ENCODE measurements at places on chromosomes 3 and 15.
A peak's percentile ranks its signal among the peaks of the same experiment; 100 is the strongest.

DNA sequence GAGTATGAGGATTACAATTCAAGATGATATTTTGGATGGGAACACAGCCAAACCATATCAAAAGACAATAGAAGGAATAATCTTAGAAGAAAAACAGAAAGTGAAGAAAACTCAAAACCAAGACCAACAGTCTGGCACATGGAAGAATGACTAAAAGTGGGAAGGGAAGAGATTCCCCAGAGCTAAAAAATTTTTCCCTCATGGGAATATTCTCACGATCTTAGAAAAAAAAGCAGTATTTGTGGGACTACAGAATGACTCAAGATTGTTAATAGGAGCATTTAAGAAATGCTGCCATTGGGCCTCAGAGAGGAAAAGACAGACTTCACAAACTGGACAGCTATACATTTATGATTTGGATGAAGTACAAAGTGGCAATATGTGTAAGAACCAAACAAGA is 18.3 kb downstream of the OSTN start:
- DNase-seq, result no peak

- no peak for DNase-seq
Measured at GRCh38 chr15:79657722-79658121, 225.6 kb downstream of the MINAR1 start.

GRCh38 chr15:47334805-47335535 is 382.3 kb upstream of the SEMA6D start:
- no peak for DNase-seq

DNA sequence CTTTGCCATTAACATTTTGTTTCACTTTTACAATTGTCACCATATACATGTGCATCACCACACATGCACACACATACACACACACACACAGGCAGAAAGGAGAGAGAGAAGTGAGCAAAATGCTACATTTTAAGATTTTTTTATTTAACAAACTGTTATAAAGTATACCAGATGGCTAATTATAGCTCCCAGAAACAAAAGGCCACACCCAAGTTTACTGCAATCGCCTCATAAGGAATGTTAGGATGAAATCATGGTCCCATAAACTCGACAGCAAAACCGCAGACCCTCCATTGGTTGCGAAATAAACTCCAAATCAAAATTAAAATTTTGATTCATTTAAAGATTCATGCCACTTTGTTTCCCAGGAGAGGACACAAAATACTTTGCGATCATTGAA is 16.1 kb upstream of the C15orf61 start:
- DNase-seq, result no peak

GRCh38 chr15:49718234-49718633 is 97.4 kb downstream of the DTWD1 start:
- no peak for DNase-seq

DNA sequence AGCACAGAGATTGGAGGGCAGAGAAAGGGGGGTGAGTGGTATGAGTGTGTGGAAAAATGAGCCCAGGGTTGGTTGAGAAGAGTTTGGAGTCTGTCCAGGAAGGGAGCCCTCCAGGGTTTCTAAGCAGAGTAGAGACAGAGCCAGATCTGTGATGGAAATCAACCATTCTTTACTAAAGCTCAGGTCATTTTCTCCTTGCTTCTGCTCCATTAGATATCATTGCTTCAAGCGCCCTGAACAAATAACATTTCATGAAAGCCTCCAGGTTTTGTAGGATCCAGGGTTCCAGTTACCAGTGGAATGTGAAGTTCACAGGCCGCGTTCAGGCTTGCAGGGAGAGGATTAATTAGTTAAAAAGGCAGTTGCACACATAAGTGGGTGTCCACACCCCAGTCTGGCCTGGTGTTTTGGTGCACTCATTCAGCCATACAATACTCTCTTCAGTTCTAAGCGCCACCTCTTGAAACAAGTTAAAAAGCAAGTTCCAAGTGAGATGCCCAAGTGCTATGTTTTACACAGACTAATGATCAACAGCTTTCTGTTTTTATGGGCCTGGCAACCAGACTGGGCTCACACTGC is 16.4 kb upstream of the BOC start:
- DNase-seq, result no peak

DNA sequence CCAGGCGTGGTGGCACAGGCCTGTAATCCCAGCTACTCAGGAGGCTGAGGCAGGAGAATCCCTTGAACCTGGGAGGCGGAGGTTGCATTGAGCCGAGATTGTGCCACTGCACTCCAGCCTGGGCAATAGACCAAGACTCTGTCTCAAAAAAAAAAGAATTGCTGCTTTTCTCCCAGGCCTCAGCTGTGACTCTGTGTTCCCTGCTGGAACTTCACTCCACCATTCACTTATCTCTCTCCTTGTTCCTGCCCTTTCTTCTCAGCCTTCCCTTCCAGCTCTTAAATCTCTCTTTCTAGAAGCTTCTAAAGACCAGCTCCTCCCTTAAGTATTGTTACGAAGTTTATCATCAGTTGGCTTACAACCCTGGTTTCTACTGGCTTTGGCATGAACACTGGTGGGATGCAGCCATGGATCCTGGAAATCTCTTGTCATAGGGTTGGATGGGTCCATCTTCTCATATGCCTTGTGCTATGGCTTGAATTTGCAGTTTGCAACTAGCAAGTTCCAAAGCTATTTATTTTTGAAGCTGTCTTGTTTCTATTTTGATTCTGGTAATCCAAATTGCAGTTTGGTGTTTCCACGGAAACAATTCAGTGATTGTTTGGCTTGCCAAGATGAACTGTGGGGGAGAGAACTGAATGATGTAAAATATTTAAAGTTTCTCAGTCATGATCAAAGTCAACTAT is 10.5 kb downstream of the C3orf62 start:
- DNase-seq, result no peak

GRCh38 chr3:139187154-139187553 is 142.5 kb upstream of the PRR23C start:
- DNase-seq, result no peak

DNA sequence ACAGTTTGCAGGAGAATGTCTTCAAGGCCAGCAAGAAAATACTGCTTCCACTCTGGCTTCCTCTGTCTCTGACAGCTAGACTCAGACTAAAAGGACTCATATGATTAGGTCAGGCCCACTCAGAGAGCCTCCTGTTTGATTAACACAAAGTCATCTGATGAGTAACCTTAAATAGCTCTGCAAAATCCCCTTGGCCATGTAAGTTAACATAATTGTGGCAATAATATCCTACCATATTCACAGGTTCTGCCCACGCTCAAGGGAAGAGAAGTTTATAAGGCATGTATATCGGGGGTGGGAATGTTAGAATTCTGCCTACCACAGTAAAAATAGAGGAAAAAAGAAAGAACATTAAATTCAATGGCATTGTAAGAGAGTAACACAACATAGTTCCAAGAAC is 20.6 kb upstream of the HHATL start:
- DNase-seq, result no peak

- DNase-seq, result no peak
Measured at GRCh38 chr3:123093696-123094095, 26.9 kb downstream of the PDIA5 start.

GRCh38 chr3:75001330-75001729 is 386.9 kb upstream of the CNTN3 start:
- DNase-seq, result no peak

GRCh38 chr15:89747708-89748682 is 3.1 kb downstream of the MESP1 start:
- DNase-seq, result no peak

DNA sequence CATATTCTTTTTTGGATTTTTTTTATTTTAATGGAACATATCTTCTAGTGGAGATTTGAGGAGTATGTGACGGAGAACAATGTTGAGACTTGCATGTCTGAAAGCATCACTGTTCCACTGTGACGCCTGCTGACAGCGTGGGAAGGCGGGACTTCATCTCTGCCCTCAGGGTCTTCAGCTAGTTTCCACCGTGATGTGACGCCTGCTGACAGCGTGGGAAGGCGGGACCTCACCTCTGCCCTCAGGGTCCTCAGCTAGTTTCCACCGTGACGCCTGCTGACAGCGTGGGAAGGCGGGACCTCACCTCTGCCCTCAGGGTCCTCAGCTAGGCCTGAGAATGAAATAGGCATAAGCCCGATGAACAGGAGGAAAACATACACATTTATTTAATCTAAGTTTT is 70.7 kb downstream of the LMLN start:
- DNase-seq, result no peak

DNA sequence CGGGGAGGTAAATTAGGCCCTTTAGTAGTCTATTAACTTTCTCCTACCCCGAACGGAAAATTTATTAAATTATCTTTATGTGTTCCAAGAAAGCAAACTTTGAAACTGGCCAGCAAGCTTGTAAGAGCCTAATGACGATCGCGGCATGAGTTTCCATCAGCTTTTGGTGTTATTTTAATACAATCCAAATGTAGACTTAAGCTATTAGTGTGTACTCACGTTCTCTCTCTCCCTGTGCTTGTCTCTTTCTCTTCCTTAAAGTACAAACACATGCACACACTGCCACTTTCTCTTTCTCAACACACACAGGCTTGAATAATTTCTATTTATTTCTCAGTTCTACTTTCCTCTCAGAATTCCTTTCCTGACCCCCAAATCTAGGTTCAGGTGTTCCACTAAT is 108.8 kb upstream of the MME start:
- DNase-seq, result no peak

DNA sequence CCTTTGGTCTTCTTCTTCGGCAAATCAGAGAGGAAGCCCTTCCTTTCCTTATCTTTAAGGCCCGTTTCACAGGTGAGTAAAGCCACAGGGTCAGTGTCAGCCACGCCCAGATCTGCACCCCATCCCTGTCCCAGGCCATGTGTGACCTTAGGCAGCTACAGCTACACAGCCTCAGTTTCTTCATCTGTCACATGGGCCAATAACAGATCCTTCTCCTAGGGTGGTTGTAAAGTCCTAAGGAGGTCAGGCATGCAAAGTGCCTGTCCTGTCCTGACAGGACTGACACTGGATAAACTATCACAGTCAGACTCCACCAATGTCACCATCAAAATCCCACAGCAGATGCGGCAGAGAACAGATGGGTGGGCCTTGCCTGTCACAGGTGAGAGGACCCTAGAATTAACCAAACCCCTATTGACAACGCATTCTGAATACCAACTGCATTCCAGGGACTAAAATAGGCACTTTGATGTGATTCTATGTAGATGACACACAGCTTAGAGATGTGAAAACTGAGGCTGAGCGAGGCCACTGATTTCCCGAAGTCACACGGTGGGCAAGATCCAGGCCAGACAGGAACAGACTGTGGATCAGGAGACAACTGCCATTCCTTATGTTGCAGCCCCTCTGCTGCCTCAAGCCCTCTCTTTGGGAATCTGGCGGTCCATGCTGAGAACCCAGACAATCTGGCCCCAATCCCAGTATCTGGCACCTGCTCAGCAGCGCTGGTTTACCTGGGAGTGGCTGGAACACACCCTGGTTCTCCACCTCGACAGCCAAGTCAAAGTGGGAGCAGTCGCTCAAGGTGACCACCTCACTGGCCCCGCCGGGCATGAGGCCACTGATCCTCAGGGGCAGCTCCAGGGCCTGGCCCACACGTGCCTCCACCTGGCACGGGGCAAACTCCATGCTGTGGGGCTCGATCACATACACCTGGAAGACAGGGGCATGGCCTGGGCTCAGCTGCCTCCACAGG is 48.7 kb downstream of the NUP210 start:
- no peak for DNase-seq

- peak; percentile 50 for DNase-seq
Measured at GRCh38 chr3:149808209-149808829, 4.7 kb upstream of the RNF13 start.

GRCh38 chr3:62161371-62161770 is 212.0 kb downstream of the FEZF2 start:
- no peak for DNase-seq

DNA sequence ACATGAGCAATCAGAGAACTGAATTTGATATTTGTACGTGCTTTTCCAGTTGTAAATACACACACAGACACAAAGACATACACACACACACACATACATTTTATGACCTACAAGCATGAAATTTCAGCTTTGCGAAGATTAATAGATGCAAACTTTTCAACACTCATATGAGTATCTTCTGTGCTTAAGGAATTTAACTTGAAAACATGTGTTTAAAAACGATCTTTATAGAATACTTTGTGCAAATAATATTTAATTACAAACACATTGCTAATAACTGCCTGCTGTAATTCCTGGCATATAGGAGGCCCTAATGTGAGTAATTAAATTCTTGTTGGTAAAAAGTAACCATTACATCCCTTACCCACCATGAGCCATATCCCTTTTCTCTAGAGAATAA is 107.7 kb upstream of the PLSCR5 start:
- DNase-seq, result no peak

GRCh38 chr3:17423786-17424536 is 318.5 kb downstream of the TBC1D5 start:
- DNase-seq, result no peak

GRCh38 chr3:123543950-123544349 is 40.9 kb downstream of the HACD2 start:
- DNase-seq, result no peak

DNA sequence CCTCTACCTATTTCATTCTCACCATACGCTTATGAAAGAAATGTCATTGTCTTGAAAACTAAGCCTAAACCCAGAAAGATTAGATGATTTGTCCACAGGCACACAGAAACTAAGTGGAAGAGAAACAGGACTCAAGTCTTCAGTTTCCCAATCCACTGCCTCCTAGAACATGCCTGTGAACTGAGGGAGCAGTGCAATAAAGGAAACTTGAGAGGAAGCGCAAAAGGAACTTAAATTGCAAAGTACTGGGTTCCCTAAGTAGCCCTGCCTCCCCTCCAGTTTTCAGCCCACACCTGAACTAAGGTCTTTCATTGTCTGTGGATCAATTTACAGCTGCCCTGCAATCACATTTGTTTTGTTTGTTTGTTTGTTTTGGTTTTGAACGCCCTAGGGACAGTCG is 56.7 kb upstream of the TSEN2 start:
- DNase-seq, result no peak

- DNase-seq, result no peak
Measured at GRCh38 chr3:194573680-194574437, 59.4 kb downstream of the TMEM44 start.

DNA sequence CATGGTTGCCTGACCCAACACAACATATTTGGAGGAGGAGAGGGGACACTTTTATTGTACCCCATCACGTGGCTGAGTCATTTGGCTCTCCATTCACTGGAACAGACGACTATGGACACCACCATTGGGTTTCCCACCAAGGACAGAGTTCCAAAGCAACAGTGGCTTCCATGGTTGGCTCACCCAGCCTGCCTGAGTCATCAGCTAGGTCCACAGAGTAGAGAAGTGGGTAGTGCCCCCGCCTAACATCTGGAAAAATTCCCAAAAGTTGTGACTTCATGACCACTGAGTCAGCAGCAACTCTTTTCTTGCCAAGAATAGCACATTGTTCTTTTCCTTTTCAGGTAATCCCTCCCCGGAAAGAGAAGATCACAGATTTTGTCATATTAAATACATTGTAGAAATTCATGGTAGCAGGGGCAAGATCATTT is 3.0 kb upstream of the PPP1R2 start:
- no peak for DNase-seq

DNA sequence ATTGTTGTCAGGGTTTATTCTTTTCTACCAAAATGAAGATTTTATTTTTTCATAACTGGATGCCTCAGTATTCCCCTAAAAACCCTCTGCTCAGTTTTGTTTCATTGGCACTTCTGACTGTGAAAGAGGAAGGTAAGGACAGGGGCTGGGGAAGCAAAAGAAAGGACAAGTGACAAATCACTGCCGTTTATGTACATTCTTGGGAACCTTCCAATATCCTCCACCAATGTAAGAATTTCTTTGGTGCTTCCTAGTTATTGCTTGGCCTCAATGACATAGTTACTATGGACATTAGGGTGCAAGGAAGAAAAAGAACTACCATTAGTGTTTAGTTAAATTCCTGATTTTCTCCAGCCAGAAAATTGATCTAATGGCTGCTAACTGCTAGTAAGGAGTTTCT is 131.0 kb upstream of the C15orf61 start:
- no peak for DNase-seq

- DNase-seq, result no peak
Measured at GRCh38 chr3:113054552-113054951, 63.8 kb downstream of the GTPBP8 start.

All from KG1 (cell line).